ENCODE measurements at places on chromosomes 12 and 14.

DNA sequence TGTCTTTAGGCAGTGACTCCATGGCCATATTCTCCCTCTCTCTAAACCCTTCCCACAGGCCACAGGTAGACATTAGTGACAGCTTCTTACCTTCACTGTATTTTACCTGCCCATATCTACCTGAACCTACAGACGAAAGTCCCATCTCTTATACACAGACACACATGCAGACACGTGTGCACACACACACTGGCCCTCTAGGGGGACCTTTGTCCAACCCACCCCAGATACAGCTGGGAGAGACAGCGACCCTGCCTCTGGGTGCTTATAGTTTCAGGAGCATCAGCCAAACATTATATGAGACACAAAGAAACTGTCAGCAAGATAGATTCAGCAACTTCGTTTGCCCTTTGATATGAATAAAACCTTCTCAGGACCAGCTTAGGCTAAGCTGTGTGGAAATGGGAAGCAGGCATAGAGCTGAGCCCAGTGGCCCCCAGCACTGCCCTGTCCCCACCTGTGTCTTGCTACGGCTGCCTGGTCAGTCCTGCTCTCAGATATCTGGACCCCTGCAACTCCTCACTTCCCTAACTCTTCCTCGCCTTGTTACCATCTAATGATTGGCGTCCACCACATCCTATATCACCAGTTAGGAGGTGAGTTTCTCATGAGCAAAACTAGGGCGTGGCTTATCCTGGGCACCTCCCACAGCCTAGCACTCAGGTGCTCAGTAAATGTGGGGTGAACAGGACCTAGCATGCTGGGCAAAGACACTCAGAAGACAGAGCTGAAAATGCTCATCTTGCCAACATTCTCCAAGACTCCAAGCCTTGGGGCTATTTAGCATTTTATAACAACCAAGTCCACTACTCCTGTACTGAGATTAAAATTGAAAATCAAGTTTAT, 12.0 kb upstream of the CD9 start:
- H3K4me1 ChIP-seq, result peaks cover 2% of the 10 kb centered on the region
- H3K36me3 ChIP-seq, result no peaks in the 10 kb centered on the region
- no peak overlapping the region for H3K4me3 ChIP-seq
- no peak overlapping the region for H3K27ac ChIP-seq

GRCh38 chr14:32366986-32367385, 37.9 kb downstream of the AKAP6 start:
- no peaks in the 10 kb centered on the region for H3K36me3 ChIP-seq
- H3K4me1 ChIP-seq, result peaks cover 6% of the 10 kb centered on the region
- H3K27ac ChIP-seq, result no peak overlapping the region
- H3K4me3 ChIP-seq, result no peak overlapping the region

- H3K27ac ChIP-seq, result no peak overlapping the region
- H3K36me3 ChIP-seq, result no peaks in the 10 kb centered on the region
- H3K4me1 ChIP-seq, result peaks cover 19% of the 10 kb centered on the region
- peaks cover 20% of the 10 kb centered on the region for H3K27me3 ChIP-seq
- DNase-seq, result peak; percentile 84
These were observed 42.5 kb downstream of the SMIM41 start for GRCh38 chr12:52121824-52122539.

- H3K27me3 ChIP-seq, result no peaks in the 10 kb centered on the region
- H3K4me1 ChIP-seq, result peaks cover 5% of the 10 kb centered on the region
- DNase-seq, result no peak
- H3K36me3 ChIP-seq, result no peaks in the 10 kb centered on the region
- H3K27ac ChIP-seq, result no peak overlapping the region
These were observed 197.3 kb upstream of the PPFIA2 start for GRCh38 chr12:81956468-81956860.
